ENCODE measurements at places on chromosomes 7 and 10.

GRCh38 chr10:34835908-34836508 is 20.9 kb upstream of the PARD3 start:
- no peak for DNase-seq

- DNase-seq: no peak
Measured at GRCh38 chr10:108362296-108362695, 1197.8 kb upstream of the SORCS1 start.

DNA sequence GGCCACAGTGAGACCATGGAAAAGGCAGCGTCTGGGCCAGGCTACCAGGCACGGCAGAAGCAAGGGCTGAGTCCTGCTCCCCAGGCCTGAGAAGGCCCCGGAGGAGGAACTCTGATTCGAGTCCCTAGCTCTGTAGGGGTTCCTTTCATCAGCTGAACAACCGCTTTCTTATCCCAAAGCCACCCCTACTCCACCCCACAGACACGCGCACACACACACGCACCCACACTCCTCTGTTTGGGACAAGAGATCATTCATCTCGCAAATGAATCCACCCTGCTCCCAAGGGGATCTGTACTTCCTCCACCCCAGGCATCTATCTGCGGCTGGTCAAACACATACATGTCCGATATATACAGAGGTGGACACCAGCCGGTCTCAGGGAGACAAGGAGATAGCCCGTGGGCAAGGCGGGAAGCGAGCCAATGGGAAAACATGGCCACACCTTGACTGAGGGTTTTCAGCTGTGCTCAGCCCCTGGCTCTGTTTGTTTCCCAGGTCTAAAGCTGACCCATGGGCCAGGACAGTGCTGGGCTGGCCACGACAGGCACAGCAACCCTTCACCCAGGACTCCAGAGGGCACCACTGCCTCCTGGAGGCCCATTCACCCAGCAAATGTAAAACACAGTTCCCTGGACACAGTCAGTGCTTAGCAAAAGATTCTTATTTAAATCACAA is 7.3 kb downstream of the ZCCHC24 start:
- no peak for DNase-seq

DNA sequence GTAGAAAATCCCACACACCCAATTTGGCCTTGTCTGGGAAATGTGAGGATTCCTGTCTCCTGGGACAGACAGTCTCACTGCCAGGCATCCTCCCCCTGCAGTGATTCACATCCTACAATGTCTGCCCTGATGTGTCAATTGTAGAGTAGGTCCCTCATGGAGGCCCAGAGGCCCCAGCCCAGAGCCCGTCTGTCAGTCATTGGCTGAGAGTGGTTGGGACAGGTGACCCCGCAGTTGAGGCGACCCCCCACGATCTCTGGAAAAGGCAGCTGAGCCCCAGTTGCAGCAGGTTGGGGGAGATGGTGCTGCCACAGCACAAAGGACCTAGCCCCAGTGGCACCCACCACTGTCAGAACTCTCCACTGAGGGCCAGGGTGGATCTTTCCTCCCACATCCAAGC is 84.3 kb upstream of the INSIG1 start:
- no peak for DNase-seq

- DNase-seq: no peak
Measured at GRCh38 chr10:101993221-101993620, 62.8 kb downstream of the ARMH3 start.

DNA sequence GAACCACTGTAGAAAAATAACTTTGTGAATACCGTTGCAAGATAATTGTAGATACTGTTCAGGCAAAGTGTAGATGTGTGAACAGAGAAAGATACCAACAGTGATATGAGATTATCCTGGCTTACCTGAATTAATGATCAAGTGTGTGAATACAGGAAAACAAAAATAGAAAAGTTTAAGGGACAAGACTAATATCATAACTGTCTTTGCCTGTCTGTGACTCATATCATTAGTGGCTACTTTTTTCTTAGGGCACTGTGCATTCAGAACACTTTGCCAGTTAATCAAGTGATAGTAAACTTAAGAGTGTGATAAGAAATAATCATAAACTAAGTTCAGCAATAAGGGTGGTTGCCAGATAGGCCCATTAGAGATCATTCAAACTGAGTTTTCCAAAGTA is 323.0 kb upstream of the LRGUK start:
- DNase-seq: no peak

- no peak for DNase-seq
Measured at GRCh38 chr10:93417266-93417665, 64.9 kb downstream of the MYOF start.

GRCh38 chr10:72020914-72021809 is 57.0 kb downstream of the CHST3 start:
- DNase-seq: no peak

- DNase-seq: no peak
Measured at GRCh38 chr10:133275684-133276092, 980 bp downstream of the ADAM8 start.

GRCh38 chr10:11720260-11720741 is 21.9 kb upstream of the ECHDC3 start:
- no peak for DNase-seq

GRCh38 chr10:100482181-100482833 is 19.5 kb downstream of the WNT8B start:
- no peak for DNase-seq

GRCh38 chr10:35079763-35080162 is 10.4 kb downstream of the CUL2 start:
- no peak for DNase-seq

DNA sequence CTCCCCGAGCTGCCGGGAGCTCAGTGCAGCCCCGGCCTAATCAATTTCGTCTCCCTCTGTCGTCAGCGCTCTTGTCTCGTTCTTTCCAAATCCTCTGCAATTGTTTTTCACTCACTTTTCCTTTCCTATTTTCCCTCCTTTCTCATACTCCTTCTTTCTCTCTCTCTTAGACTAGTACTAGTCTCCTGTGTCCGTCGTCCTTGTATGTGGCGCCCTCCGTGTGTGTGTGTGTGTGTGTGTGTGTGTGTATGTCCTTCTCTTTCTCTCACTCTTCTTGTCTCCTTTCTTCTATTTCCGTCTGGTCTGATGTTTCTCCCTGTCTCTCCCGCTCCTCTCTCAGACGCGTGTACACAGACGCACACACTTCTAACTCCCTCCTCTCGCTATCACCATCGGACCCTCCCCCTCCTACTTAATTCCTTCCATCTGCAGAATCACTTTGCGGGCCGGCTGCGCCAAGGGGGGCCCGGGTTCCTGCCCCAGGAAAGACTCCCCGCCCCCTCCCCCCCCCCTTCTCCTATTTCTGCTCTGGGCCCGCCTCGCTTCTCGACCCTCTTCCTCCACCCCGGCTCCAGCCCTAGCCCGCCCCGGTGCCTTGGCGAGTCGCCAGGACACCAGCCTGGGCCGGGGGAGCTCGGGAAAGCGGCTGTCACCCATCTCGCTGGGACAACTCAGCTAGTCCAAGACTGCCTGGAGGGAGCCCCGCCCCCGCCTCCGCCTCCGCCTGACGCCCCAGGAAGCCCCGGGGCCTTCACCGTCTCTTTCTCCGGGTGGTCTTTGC is 743 bp upstream of the ZCCHC24 start:
- no peak for DNase-seq

GRCh38 chr7:101868191-101868950 is 50.9 kb downstream of the CUX1 start:
- DNase-seq: no peak

DNA sequence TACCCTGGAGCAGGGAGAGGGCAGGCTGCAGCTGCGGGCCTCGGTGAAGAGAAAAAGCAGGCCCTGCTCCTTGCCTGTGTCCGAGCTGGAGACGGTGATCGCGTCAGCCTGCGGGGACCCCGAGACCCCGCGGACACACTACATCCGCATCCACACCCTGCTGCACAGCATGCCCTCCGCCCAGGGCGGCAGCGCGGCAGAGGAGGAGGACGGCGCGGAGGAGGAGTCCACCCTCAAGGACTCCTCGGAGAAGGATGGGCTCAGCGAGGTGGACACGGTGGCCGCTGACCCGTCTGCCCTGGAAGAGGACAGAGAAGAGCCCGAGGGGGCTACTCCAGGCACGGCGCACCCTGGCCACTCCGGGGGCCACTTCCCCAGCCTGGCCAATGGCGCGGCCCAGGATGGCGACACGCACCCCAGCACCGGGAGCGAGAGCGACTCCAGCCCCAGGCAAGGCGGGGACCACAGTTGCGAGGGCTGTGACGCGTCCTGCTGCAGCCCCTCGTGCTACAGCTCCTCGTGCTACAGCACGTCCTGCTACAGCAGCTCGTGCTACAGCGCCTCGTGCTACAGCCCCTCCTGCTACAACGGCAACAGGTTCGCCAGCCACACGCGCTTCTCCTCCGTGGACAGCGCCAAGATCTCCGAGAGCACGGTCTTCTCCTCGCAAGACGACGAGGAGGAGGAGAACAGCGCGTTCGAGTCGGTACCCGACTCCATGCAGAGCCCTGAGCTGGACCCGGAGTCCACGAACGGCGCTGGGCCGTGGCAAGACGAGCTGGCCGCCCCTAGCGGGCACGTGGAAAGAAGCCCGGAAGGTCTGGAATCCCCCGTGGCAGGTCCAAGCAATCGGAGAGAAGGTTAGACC is 138.0 kb upstream of the STK17A start:
- DNase-seq: no peak

- DNase-seq: no peak
Measured at GRCh38 chr7:107614425-107614824, 34.4 kb downstream of the BCAP29 start.

- DNase-seq: peak; percentile 14
Measured at GRCh38 chr7:143214789-143215679, 6.8 kb upstream of the TAS2R40 start.

- no peak for DNase-seq
Measured at GRCh38 chr10:43417950-43418768, 9.2 kb upstream of the HNRNPF start.

DNA sequence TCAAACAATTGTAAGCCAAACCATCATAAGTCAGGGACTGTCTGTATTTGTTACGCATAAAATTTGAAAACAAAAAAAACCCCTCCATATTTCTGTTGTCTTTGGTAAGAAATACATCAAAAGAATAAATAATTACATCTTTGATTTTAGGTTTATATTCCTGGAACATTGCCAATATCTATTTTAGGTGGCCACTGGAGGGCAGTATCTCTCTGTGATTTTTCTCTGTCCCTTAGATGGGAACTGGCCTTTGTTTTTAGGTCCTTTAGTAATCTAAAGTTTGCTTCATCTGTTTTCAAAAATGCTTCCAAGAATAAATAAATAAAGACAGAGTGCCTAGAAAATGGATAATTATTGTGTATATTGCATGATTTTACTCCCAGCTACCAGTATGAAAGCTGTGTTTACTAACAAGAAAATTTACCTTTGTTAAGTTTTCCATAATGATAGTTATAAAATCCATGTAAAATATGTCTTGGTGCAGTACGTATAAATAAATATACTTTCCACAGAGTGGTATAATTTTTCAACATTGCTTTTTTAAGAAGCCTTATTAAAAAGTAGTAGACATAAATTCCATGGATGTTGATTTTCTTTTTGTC is 64.2 kb downstream of the PHYHIPL start:
- DNase-seq: no peak

DNA sequence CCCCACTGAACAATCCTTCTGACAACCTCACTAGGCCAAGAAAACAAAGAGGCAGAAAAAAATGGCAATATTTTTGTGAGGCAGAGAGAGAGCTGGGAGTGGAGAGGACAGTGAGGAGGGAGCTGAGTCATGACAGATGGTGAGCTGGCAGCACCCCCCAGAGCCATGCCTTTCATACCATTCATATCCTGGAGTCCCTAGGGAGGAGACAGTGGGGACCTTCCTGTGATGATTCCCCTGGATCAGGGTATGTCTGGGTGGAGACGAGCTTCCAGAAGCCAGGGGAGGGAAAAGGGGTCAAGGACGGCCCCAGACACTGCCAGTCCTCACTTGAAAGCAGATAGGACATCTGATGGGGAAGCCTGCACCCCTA is 160.5 kb downstream of the ADAM12 start:
- no peak for DNase-seq

GRCh38 chr7:69893906-69894305 is 295.6 kb downstream of the AUTS2 start:
- DNase-seq: no peak

GRCh38 chr7:125636320-125636962 is 706.8 kb upstream of the POT1 start:
- DNase-seq: no peak

- DNase-seq: no peak
Measured at GRCh38 chr7:24368161-24368560, 84.2 kb downstream of the NPY start.

DNA sequence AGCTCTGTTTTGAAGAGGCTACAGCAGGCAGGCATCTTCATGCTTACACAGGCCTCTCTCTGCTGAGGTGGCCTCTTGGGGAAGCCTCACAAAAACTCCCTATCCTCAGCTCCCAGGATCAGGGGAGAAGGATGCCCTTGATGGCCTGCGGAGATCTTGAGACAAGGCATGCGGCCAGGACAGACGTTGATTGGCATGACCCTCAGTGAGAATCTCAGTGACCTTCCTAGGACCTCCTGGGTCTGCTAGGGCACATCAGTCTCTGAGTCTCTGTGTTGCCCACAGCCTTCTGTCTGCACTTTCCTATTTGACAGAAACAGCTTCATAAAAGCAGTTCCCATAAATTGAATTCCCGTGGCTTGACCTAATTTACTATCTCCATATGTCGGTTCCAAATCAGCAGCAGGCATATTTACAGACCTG is 1005.8 kb upstream of the C7orf33 start:
- no peak for DNase-seq

- DNase-seq: peak; percentile 89
Measured at GRCh38 chr7:105808703-105809590, 67.5 kb downstream of the ATXN7L1 start.

GRCh38 chr10:133013463-133013862 is 71.1 kb upstream of the CFAP46 start:
- no peak for DNase-seq

DNA sequence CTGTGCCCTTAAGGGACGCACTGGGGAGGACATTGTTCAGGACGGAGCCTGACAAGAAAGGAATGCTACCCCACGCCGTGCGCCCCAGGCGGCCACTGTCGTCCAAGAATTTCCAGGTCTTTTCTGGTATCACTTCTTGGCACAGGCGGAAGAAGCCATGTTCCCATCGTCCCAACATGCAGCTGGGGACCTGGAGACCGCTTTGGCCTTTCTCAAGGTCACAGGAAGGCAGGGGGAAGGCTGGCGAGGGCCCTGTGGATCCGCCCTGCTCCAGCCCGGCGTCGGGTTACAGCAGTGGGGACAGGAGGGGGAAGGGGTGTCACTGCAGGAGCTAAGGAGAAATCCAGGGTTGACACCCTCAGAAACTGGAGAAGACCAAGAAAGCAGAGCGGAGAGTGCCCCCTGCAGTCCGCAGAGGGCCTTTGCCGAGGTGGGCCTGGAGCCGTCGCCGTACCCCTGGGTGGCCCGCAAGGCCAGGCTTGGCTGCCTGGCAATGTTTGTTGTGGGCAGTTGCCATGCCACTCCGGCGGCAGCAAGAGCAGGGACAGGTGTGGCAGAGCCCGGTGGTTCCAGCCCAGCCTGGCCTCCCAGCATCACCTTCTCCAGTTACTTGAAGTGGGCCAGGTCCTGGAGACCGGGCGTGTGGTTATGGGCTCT is 104.1 kb downstream of the LHPP start:
- no peak for DNase-seq
